CD4-positive, CD25-positive, alpha-beta regulatory T cell (primary cell): ENCODE measurements at places on chromosomes 2 and 18.

DNA sequence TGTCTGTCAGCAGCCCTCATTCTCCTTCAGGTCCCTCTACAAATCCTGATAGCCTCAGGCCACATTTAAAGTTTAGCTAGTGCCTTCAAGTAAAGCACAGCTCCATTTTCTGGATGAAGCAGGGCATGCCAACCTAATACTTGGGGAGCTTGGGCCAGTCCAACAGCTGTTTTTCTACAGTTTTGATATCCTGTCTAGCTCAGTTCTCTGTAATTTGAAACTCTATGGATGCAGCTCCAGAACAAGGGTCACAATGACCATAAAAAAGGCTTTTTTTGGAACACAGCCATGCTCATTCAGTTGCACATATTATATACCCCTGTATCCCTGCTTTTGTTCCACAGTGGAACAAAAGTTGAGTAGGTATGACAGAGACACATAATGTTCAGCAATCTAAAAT, 373.5 kb downstream of the SUCLG1 start:
- DNase-seq, result no peak

DNA sequence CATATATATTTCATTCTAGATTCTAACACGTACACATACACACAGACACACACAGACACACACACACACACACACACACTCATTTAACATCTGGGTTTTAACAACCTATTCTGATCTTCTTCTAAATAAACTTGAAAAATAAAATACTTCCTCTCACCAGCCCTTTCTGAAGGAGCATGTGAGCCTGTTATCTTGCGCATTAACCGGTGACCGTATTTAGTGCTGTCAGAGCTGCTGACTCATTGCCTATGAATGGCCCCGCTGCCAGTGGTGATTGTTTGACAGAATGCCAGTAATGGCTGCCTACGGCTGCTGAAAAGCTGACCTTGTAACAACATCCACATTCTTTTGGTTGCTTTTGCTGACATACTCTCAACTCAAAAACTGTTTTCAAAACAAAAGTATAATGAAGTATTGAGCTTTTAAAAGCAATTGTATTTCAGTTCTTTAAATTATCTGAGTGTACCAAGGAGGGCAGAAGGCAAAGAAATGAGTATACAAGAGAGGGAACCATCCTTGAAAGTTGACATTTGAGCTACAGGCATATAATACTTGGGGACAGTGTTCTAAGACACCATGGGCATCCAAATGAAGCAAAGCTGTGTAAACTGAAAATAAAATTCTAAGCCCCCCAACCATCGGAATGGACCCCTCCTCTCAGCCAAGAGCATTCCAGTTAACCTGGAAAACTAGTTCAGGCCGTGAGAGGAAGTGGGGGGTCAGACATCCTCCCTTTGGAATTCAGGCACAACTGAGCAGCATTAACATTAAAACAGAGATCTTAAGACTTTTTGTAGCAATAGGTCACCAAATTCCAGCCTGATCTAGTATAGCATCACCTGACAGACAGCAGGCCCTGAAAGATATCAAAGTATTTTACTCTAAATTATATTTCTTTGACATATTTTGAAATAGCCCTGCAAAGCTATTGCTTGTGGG, 50.2 kb upstream of the DTNA start:
- DNase-seq, result no peak

- no peak for DNase-seq
Measured at GRCh38 chr2:28730641-28731146, 20.9 kb upstream of the PPP1CB start.

- no peak for DNase-seq
Measured at GRCh38 chr18:1929720-1930119, 641.6 kb downstream of the METTL4 start.

- no peak for DNase-seq
Measured at GRCh38 chr2:20935168-20935775, 108.6 kb downstream of the APOB start.

DNA sequence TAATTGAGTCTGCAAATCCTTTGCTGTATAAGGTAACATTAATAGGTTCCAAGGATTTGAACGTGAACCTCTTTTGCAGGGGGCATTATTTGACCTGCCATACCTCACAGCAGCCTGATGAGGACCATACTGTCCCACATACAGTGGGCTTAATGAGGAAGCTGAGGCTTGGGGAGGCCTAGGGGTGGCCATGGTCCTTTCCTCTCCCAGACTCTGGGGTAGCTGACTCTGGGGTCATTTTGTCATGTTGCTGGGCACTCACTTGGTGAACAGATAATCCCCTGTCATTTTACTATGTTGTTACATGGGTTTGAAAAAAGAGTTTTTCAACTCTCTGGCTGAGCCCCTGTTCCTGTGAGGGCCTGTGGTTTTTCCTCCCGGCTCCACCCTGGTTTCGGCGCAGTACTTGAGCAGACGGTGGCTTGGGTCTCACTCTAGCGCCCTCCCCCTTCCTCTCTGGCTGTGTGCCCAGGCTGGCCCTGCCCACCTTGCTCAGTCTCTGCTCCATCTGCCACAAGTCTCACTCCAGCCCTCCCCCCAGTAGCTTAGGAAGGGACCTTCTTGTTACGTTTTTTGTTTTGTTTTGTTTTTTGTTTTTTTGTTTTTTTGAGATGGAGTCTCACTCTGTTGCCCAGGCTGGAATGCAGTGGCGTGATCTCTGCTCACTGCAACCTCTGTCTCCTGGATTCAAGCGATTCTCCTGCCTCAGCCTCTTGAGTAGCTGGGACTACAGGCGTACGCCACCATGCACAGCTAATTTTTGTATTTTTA, 21.0 kb downstream of the INPP4A start:
- peak; percentile 68 for DNase-seq

- DNase-seq, result no peak
Measured at GRCh38 chr18:32427084-32427900, 43.4 kb downstream of the GAREM1 start.

- no peak for DNase-seq
Measured at GRCh38 chr2:168180483-168180882, 66.9 kb downstream of the STK39 start.

DNA sequence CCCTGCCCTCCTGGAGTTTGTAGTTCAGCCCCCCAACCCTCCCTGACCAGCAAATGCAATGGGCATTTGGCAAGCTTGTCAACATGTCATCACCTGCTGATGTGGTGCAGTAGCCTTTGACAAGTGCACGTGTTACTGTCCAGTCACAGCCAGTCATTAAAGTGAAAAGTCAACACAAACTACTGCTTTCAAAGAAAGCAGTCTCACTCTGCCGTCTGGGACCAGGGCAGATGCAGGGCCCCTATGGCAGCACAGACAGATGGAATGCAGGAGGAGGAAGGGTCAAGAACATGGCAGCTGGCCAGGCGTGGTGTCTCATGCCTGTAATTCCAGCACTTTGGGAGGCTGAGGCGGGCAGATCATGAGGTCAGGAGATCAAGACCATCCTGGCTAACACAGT, 222.4 kb upstream of the OSR1 start:
- no peak for DNase-seq

GRCh38 chr2:30899516-30900054, 92.3 kb upstream of the CAPN13 start:
- DNase-seq, result no peak

- no peak for DNase-seq
Measured at GRCh38 chr18:30920351-30920750, 122.2 kb downstream of the DSC3 start.

DNA sequence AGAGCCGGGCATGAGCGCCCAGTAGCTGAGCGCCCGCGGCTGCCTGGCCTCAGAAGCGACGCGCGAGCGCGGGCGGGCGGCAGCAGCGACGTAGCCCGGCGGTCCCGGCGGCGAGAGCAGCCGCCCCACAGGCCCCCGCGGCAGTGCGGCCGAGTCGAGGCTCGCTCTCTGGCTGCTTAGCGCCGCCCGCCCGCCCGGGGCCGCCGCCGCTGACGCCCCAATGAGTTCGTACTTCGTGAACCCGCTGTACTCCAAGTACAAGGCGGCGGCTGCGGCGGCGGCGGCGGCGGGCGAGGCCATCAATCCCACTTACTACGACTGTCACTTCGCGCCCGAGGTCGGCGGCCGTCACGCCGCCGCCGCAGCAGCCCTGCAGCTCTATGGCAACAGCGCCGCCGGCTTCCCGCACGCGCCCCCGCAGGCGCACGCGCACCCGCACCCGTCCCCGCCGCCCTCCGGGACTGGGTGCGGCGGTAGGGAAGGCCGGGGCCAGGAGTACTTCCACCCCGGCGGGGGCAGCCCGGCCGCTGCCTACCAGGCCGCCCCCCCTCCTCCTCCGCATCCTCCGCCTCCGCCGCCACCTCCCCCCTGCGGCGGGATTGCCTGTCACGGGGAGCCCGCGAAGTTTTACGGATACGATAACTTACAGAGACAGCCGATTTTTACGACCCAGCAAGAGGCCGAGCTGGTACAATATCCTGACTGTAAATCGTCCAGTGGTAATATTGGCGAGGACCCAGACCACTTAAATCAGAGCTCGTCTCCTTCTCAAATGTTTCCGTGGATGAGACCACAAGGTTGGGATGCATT, 847 bp downstream of the HOXD8 start:
- DNase-seq, result no peak

DNA sequence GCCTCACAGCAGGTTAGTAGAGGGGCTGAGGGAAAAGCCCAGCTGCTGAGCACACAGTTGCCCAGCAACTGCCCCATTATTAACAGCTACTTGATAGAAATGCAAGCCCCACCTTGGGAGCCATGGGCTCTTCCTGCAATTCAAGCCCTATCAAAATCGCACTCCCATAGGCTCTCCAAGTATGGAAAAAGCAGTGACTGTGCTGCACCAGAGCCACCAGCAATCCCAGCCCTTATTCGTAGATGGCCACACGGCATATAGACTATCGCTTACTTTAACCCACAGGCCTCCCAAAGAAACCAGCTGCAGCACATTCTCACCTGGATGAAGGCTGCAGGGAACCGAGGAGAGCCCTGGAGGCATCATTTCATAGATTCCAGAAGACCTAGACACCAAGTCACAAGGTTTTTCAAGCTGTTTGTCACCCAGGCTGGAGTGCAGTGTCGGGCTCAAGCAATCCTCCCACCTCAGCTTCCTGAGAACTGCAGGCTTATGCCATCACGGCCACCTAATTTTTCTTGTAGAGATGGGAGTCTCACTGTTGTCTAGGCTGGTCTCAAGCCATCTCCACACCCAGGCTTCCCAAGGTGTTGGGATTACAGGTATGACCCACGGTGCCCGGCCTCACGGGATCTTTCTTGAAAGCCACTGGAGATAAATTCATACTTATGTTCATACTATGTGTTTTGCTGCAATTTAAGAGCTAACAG, 11.3 kb downstream of the NCL start:
- DNase-seq, result no peak

DNA sequence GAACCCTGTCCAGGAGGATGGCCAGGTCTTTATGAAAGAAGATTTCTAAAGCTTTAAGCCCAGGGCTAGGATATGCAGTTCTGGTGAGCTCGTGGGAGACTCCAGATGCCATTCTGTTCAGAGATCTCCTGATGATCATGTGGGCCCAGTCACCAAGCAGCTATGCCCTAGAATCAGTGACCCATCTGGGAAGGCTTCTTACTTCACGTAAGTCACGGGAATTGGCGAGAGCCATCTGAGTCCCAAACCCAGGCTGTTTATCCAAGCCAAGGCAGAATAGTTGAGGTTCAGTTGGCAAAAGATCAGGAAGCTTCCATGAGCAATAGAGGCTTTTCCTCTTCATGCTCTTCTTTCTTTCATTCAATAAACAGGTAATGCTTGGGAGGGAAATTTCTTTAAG, 23.9 kb downstream of the ANTXR1 start:
- no peak for DNase-seq

DNA sequence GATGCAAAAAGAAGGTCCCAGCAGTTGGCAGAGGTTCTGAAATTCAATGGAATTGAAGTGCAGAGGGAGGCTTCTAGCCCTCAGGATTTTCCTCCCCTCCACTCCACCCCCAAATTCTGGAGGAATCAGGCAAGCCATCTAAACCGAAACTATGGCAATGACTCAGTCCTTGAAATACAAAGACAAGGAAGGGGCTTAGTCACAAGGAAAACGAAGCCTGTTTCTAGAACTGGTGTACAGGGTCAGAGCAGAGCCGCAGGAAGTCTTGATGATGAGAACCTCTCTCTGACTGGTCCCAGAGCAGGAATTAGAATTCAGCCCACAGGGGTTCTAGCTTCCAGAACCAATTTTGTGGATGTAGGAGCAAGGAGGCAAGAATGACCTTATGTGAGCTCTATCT, 111.7 kb upstream of the SCN1A start:
- no peak for DNase-seq

- no peak for DNase-seq
Measured at GRCh38 chr2:212066546-212066945, 472.1 kb downstream of the ERBB4 start.

DNA sequence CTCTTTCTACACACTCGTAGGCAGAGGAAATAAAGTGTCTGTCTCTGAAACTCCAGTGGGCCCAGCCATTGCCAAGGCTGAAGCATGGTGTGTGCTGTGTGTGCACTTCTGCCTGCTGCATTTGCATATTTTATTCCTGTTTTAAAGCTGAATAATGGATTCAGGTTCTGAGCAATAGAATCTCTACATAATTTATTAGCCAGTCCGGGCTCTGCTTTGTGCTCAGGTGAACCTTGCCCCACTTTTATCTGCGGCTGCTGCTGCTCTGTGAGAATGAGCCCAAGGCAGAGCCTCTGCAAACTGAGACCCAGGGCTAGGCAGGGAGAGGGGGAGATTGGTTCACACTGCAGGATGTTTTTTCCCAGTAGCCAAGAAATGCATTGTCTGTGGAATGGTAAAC, 64.6 kb upstream of the SH3BP4 start:
- no peak for DNase-seq

GRCh38 chr2:31234683-31235503, 941 bp downstream of the EHD3 start:
- peak; percentile 5 for DNase-seq

DNA sequence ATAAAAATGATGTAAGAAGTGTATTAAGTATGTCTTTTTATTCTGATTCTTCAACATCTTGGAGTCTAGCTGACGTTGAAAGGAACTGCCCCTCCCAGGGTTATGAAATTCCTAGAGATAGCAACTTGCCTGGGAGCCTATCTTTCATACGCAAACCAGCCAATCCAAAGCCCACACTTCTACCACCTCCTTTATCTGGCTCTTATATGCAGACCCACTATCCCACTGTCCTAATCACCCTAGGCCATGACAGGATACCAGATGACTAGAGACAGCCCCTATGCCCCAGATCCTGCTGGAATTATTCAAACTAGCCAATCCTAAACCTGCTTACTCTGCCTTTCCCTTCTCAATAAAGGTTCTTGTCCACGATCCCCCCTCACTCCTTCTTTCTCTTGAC, 11.8 kb upstream of the CDC42EP3 start:
- DNase-seq, result no peak

- DNase-seq, result no peak
Measured at GRCh38 chr18:44693030-44693784, 12.5 kb downstream of the SETBP1 start.

DNA sequence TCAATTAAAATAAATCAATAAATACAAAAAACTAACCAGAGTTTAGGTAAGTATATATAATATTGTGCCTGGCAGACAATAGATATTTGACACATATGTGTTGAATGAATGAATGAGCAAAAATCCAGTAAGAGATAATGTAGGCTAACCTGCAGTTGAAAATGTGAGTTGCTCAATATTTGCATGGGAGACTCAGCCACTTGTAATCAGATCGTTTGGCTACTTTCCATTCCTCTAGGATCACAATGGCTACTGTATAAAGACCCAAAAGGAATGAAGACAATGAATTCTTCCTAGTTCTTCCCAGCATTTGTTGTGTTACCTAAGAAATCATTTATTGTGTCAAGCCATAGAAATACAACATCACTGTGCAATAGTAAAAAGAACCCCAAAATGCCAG, 25.3 kb downstream of the PIEZO2 start:
- no peak for DNase-seq

GRCh38 chr18:1811282-1811681, 760.0 kb downstream of the METTL4 start:
- DNase-seq, result no peak

GRCh38 chr2:214737188-214737587, 72.3 kb downstream of the BARD1 start:
- DNase-seq, result no peak
